ENCODE measurements at places on chromosomes 12 and 14.

- DNase-seq = peak; percentile 74
These were observed 73.3 kb upstream of the PLXNC1 start for GRCh38 chr12:94074980-94075629.

DNA sequence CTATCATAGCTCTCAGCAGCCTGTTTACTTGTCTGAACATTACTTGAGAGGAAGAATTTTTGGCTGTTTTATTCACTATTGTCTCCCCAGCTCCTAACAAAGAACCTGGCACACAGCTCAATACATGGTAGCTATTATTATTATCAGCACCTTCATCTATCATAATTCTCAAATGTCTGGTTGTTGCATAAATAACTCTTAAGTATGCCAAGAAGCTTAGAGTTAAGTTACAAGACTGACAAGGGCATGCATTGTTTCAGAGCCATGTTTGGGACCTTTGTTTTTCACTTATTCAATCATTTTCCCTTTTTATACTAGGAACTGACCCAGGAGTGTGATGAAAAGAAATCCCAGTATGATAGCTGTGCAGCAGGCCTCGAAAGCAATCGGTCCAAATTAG, 77.5 kb upstream of the ATP2A2 start:
- DNase-seq = no peak

DNA sequence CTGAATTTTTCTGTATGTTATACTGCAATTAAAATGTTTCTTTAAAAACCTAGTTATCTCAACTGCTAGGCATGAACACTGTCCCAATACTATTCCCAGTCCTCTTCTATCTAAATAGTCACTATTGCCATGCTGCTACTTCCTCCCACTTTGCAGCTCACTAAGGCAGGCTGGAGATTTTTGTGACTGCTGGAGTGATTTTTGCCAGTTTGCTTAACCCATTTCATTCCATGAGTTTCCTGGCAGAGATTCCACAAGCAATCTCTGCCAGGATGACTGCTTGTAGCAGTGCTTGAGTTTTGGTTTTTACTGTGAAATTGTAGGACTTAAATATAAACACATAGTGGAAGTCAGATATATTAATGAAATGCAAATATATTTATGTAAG, 80.8 kb downstream of the BHLHE41 start:
- no peak for DNase-seq

GRCh38 chr12:53070877-53071492, 8.2 kb downstream of the SPRYD3 start:
- DNase-seq = no peak

DNA sequence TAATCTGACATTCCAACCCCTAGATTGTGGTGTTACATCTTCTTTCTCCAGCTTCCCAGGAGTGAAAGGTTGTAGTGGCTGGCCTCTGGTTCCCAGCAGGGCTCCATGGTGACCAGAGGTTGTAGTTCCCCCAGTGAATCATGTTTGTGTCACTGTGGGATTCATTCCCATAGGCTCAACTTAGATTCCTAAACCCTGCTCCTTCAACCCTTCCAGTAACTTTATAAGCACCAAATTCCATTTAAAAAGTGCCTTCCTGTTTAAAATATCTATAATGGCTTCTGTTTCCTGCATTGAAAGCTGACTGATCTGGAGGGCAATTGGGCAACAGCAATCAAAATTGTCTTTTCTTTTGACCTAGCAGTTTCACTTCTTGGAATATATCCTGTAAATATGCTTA, 40.5 kb upstream of the TBC1D15 start:
- no peak for DNase-seq

- DNase-seq = no peak
These were observed 899 bp upstream of the KCNH3 start for GRCh38 chr12:49537752-49538509.

DNA sequence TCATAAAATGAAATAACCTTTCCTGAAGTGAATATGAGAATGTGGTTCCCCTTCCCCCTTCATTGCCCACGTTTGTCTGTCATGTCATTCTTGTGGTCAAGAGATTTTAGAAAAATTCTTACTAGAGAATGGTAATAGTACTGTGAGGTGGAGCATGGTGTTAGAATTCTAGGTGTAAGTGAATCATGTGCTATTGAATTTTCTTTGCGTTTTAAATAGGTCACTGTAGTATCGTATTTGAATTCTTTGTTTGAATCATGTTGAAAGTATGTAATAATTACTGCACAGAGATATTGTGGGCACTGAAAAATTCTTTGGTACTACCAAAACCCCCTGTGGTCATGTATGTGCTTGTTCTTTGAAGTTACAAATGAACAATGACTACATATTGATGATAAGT, 49.9 kb downstream of the FUT8 start:
- no peak for DNase-seq

- no peak for DNase-seq
These were observed 35.9 kb downstream of the TESC start for GRCh38 chr12:117063162-117063911.

GRCh38 chr12:49304161-49304560, 9.2 kb downstream of the PRPH start:
- DNase-seq = no peak

DNA sequence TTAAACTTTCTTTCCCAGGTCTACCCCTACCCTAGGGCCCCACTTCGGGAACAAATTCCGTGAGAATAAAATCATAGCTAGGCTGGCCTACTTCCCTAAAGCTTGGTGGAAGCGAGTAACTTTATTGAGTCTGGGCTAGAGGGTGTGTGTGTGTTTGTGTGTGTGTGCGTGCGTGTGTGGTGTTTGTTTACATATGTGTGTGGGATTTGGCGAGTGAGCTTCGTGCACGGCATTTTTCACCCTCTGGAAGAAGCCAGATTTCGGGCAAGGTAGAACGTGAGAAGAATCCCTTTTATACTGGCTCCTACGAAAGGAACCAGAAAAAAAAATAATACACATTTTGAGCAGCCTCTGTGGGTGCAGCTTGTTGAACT, 7.5 kb upstream of the LHX5 start:
- no peak for DNase-seq

- no peak for DNase-seq
These were observed 70.7 kb downstream of the CMKLR1 start for GRCh38 chr12:108268397-108268796.

- DNase-seq = no peak
These were observed 99.9 kb downstream of the NINJ2 start for GRCh38 chr12:563250-563781.

GRCh38 chr14:53964249-53964648, 7.6 kb upstream of the BMP4 start:
- no peak for DNase-seq

- no peak for DNase-seq
These were observed 181.5 kb upstream of the SFSWAP start for GRCh38 chr12:131529196-131530040.

GRCh38 chr12:49983892-49984291, 11.1 kb downstream of the AQP6 start:
- DNase-seq = no peak

DNA sequence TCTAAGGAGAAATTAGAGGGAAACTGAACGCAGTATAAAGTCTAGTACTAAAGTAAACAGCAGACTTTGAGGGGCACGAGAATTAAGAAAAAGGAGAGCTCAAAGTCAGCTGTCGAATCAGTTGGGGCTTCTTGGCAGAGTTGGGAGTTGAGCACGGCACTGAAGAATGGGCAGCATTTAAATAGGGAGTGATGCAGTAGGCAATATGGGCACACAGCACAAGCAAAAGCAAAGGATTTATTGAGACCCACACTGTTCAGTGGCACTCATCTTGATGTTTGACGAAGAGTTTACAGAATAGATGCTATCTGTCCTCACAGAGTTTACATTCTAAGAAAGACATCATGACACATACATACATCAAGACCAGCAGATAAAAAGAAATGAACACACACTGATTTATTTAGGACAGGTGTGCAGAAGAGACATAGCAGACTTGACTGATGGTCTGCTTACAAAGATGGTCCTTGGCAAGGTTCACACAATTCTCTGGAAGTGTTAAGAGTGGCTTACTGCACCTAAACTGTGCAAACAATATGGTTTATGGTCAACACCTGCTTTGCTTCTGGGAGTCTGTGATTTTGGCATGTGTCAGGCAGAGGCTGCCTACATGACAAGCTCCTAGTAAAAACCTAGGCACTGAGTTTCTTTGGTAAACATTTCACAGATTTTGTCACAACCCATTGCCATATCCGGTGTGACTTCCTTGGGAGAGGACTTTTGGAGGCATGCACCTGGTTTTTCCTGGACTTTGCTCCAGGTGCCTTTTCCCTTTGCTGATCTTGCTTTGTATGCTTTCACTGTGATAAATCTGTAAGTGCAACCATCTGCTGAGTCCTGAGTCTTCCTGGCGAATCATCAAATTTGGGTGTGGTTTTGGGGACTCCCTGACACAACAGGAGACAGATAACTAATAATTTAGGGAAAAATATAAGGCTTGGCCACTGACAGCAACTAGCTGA, 26.3 kb downstream of the ALKBH1 start:
- no peak for DNase-seq

- no peak for DNase-seq
These were observed 1.3 kb upstream of the ATP2A2 start for GRCh38 chr12:110279566-110280375.

- DNase-seq = no peak
These were observed 326.5 kb downstream of the MED13L start for GRCh38 chr12:115950959-115951358.

DNA sequence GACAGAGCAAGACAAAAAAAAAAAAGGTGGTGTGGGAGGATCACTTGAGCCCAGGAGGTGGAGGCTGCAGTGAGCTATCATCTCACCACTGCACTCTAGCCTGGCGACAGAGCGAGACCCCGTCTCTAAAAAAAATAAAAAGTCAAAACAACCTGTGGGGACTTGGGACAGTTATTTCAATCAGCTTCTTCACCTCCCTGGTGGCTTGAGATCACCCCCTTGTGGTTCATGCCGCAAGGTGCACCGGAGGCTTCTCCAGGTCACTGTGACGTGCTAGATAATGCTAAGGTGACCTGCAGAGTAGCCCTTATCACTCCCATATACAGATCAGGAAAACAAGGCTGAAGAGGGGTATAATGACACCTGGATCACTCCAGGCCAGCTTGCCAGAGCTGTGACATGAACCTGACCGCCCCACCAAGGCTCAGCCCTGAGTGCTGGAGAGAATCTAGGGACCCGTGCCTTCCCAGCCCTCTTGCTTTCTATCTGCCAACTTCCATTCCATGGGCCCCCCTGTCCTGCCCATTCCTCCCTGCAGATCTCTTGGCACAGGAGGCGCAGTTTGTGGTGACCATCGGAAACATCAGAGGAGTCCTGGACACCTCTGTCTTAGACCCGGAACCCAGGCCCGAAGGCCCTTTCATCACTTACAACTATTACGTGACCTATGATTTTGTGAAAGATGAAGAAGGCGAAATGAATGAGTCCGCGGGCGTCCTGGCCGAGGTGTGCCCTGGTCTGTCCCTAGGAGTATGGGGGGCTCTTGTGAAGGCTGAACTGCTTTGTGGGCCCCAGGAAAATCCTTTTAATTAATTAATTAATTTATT, 8.1 kb downstream of the LRRC43 start:
- DNase-seq = no peak

DNA sequence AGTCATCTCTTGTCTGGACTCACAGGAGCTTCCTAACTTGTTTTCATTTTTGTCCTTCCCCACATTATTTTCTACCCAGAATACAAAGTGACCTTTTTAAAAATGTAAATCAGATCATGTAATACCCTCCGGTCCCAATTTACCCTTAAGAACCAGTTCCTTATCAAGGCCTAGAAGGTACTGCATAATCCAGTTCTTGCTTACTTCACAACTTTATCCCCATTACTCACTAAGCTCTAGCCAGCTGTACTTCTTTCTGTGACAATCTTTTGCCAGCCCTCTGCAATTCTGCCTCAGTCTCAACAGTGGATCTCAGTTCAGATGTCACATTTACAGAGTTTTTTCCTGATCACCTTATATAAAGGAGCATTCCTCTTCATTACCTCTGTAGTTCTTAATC, 11.6 kb downstream of the RAP1B start:
- no peak for DNase-seq

- DNase-seq = no peak
These were observed 9.1 kb downstream of the RIMBP2 start for GRCh38 chr12:130706885-130707570.

- DNase-seq = no peak
These were observed 562.2 kb downstream of the GALC start for GRCh38 chr14:87430810-87431209.

DNA sequence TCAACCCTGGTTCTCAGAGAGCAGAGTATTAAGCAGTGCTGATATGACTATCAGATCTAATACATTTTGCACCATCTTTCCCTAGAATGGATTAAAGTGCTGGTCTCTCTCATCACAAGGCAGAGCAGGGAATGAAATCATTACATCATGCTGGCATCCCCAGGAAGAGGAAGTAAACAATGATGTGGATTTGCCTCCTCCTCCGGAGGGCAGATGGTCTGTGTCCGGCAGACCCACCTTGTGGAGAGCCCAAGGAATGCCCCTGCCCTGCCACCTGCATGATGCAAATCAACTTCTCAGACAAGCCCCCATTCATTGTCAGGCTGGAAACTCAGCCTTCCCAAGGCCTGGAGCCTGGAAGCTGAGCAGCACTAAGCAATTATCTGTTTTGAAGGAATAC, 1149.1 kb downstream of the VRK1 start:
- no peak for DNase-seq

DNA sequence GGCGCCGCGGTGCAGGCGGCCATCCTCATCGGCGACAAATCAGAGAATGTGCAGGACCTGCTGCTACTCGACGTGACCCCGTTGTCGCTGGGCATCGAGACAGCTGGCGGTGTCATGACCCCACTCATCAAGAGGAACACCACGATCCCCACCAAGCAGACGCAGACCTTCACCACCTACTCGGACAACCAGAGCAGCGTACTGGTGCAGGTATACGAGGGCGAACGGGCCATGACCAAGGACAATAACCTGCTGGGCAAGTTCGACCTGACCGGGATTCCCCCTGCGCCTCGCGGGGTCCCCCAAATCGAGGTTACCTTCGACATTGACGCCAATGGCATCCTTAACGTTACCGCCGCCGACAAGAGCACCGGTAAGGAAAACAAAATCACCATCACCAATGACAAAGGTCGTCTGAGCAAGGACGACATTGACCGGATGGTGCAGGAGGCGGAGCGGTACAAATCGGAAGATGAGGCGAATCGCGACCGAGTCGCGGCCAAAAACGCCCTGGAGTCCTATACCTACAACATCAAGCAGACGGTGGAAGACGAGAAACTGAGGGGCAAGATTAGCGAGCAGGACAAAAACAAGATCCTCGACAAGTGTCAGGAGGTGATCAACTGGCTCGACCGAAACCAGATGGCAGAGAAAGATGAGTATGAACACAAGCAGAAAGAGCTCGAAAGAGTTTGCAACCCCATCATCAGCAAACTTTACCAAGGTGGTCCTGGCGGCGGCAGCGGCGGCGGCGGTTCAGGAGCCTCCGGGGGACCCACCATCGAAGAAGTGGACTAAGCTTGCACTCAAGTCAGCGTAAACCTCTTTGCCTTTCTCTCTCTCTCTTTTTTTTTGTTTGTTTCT, 1.7 kb downstream of the HSPA2 start:
- DNase-seq = no peak

Data from left cardiac atrium (tissue), 4 donors.